Activated naive CD8-positive, alpha-beta T cell treated with anti-CD3 and anti-CD28 coated beads, Interleukin-2, amount 10 ng/mL, durations not matched to agents 7 days and 5 days (primary cell): ENCODE measurements at places on chromosomes 7 and 10. TPM values are rescaled to one million over a fixed set of nuclear protein-coding genes. Genes with fewer than 3 reads are reported as not detected.

- H3K27me3 ChIP-seq = peaks cover 3% of the 10 kb centered on the region
- no peak overlapping the region for H3K4me3 ChIP-seq
- H3K36me3 ChIP-seq = no peaks in the 10 kb centered on the region
- no peak for DNase-seq
- no peak overlapping the region for H3K27ac ChIP-seq
These were observed 22.9 kb upstream of the AQP1 start for GRCh38 chr7:30888747-30889146.

The UNC5B gene
- total RNA-seq = not detected

The CYP3A7 gene
- total RNA-seq = not detected

DNA sequence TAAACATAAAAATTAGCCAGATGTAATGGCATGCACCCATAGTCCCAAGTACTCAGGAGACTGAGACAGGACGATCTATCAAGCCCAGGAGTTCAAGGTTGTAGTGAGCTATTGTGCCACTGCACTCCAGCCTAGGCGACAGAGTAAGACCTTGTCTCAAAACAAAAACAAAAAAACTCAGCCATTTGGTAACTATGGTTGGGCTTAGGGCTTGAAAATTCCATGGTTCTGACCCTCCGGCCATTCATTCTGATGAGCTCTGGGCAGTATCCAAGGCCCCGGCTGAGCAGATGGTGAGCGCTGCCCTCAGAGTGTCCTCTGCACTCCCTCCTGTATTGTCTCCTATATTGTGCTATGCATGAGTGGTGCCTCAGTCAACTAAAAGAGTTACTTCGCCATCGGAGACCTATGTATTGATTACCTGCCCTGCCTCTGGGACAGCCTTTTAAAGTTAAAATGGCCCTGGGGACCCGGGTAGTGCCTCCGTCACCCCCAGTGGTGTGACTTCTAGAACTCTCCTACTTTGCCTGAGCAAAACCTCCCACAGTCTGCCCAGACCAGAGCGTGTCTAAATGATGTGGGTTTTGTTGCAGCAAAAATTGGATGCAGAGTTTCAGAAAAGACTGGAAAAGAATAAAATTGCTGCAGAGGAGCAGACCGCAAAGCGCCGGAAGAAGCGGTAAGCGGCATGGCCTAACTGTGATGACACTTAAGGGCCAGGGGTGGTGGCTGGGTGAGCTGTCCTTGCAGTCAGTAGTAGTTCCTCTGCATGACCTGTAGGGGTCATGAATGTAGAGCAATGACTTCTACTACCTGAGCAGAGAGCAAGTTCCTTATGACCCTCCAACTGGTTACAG, 8.1 kb downstream of the PRKRIP1 start:
- no peak overlapping the region for H3K27ac ChIP-seq
- H3K36me3 ChIP-seq = peaks cover 15% of the 10 kb centered on the region
- no peak overlapping the region for H3K4me3 ChIP-seq
- H3K27me3 ChIP-seq = no peaks in the 10 kb centered on the region

The GDF2 gene
- not detected for total RNA-seq

DNA sequence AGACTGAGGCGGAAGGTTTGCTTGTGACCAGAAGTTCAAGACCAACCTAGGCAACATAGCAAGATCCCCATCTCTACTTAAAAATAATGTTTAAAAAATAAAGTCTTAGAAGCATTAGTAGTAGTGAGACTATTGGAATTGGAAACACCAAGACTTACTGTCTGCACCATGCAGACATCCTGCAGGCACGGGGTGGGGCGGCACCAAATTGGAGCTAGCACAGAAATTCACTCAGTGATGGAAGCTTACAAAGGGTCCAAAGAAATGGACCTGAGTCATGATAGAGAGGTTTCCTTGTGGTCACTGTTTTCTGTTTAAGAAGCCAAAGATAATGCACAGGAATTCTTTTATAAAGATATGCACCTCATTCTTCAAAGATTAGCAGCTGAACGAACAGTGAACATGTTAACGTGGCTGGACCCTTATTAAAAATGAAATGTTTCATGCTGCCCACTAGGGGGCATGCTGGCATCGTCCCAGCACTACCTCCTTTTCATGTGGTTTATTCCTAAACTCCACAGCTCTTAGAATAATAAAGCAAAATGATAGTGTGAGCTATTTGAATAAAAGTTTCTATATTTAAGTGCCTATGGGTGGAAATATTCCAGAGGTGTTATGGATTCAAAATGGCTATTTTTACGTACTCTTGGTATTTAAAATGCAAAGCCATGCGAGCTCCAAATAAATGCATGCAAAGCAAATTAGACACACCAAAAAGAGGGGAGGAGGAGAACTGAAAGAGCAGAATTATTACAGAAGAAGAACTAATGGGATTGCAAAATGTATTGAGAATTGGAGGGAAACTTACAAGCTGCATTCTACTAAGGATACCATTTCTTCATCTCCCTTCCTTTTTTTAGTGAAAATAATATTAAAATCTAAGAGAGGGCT, 28.6 kb downstream of the PDSS1 start:
- no peak overlapping the region for H3K27ac ChIP-seq
- H3K4me3 ChIP-seq = no peak overlapping the region
- peaks cover 26% of the 10 kb centered on the region for H3K36me3 ChIP-seq

The SLC25A28 gene
- 84.7 TPM for total RNA-seq

- H3K36me3 ChIP-seq = no peaks in the 10 kb centered on the region
- no peak overlapping the region for H3K27ac ChIP-seq
- no peak overlapping the region for H3K4me3 ChIP-seq
These were observed 227.2 kb upstream of the PITRM1 start for GRCh38 chr10:3399756-3400155.

DNA sequence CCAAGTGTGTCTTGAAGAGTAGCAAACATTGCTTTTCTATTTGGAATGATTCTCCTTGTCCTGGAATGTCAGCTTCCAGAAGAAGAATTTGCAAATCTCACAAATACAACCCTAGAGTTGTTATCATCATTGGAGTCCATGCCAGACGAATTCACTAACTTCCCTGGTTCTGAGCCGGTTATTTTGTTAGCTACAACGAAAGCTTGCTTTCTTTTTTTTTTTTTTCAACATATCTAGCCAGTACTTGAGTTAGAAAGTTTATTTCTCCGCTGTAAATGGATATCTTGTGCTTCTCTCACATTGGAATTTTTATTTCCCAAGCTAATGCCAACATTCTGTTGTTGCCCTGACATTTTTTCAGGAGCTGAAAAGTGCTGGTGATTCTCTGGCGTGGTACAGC, 138.1 kb upstream of the POM121L12 start:
- no peak overlapping the region for H3K4me3 ChIP-seq
- H3K36me3 ChIP-seq = no peaks in the 10 kb centered on the region
- H3K4me1 ChIP-seq = no peaks in the 10 kb centered on the region
- DNase-seq = no peak

The AMPH gene
- not detected for total RNA-seq

The CNPY1 gene
- not detected for total RNA-seq

DNA sequence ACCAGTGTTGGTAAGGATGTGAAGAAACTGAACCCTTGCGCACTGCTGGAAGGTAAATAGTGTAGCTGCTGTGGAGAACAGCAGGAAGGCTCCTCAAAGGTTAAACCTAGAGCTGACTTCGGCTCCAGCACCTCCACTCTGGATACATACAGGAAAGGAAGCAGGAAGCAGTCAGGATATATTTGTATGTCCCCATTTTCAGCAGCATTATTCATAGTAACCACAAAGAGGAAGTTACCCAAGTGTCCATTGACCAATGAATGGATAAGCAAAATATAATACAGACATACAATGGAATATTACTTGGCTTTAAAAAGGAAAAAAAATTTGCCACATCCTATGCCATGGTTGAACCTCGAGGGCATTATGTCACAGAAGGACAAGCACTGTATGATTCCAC, 15.0 kb downstream of the RET start:
- no peaks in the 10 kb centered on the region for H3K4me1 ChIP-seq
- no peak overlapping the region for H3K4me3 ChIP-seq
- no peak overlapping the region for H3K27ac ChIP-seq
- DNase-seq = no peak
- H3K27me3 ChIP-seq = peaks cover 13% of the 10 kb centered on the region

DNA sequence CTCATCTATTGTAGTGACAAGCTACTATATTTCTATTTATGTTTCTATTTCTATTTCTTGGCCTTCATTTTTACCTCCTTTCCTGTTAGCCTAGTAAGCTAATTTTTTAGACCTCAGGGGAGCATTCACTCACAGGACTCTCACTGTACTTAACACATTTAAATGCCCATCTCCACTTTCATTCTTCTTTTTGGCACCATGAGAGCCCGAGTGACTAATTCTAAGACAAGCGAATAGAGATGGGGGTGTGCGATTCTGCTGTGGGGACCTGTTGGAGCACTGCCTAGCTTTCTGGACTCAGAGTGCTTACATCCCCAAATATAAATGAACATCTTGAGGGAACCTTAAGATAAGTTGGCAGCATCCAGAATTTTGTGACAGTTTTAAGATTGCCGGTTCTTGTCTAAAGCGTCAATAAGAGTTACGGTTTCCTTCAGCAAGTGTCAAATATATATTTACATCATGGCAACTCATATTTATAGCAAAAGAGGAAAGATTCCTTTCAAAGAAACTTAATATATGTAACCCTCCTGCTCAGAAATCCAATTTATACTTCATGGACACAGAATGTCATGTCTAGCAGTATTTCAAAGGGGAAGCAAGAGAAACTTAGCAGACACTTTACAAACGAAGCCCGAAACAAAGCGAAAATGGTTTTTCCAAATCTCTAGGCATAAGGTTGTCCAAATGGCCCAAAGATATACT, 54.1 kb upstream of the AFAP1L2 start:
- no peak overlapping the region for H3K4me3 ChIP-seq
- no peak for DNase-seq
- H3K27ac ChIP-seq = no peak overlapping the region
- peaks cover 18% of the 10 kb centered on the region for H3K36me3 ChIP-seq

GRCh38 chr10:106284802-106285587, 879.5 kb downstream of the SORCS1 start:
- H3K27ac ChIP-seq = no peak overlapping the region
- no peaks in the 10 kb centered on the region for H3K27me3 ChIP-seq
- DNase-seq = no peak
- H3K4me1 ChIP-seq = no peaks in the 10 kb centered on the region

The FOXI2 gene
- total RNA-seq = not detected

The ACTR3C gene
- total RNA-seq = 6.4 TPM

The VGF gene
- 0.14 TPM for total RNA-seq

- H3K4me1 ChIP-seq = no peaks in the 10 kb centered on the region
- DNase-seq = no peak
- no peaks in the 10 kb centered on the region for H3K36me3 ChIP-seq
- no peak overlapping the region for H3K27ac ChIP-seq
These were observed 234.2 kb downstream of the WDR11 start for GRCh38 chr10:121085367-121085766.

DNA sequence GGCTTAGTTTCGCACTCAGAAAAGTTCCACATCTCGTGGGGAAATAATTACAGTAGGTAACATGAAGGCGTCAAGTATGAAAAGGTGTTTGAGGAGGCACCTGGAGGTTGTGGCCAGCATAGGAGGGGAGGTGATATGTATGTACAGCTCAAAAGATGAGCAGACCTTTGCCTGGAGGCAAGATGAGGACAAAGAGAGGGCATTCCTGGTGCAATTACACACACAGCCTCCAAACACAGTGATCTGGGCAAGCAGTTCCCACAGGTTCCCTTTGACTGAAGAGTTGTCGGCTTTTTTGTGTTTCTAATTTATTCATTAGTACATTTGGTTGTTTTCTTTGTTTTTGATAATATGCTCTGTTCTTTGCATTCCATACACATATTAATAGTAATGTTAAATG, 46.9 kb downstream of the CDK14 start:
- no peaks in the 10 kb centered on the region for H3K36me3 ChIP-seq
- DNase-seq = no peak
- H3K27me3 ChIP-seq = no peaks in the 10 kb centered on the region
- H3K4me1 ChIP-seq = no peaks in the 10 kb centered on the region
- no peak overlapping the region for H3K27ac ChIP-seq
- no peak overlapping the region for H3K4me3 ChIP-seq

- DNase-seq = no peak
- peaks cover 6% of the 10 kb centered on the region for H3K27me3 ChIP-seq
- no peaks in the 10 kb centered on the region for H3K36me3 ChIP-seq
- H3K27ac ChIP-seq = no peak overlapping the region
- H3K4me3 ChIP-seq = no peak overlapping the region
- no peaks in the 10 kb centered on the region for H3K4me1 ChIP-seq
These were observed 7.3 kb upstream of the ASB4 start for GRCh38 chr7:95478272-95479037.

The ITGA8 gene
- total RNA-seq = not detected

GRCh38 chr7:107506674-107507339, 37.0 kb downstream of the GPR22 start:
- peak overlapping the region; percentile 3 for H3K27ac ChIP-seq
- no peaks in the 10 kb centered on the region for H3K27me3 ChIP-seq
- H3K4me1 ChIP-seq = peaks cover 12% of the 10 kb centered on the region
- no peak overlapping the region for H3K4me3 ChIP-seq
- no peak for DNase-seq

DNA sequence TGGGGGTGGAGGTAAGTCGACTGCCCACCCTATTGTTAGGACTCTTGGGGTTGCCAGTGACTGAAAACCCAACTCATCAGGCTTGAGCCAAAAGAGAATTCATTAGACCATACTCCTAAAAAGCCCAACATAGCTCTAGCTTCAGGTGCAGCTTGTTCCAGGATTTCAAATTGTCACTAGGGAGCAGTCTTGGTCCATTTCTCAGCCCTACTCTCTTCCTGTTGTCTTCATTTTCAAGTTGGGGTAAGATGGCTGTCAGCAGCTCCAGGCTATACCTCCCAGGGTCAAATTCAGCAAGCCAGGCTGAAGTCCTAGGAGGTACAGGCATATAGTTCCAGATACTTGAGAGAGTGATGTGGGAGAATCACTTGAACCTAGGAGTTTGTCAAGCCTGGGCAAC, 14.9 kb upstream of the COL13A1 start:
- H3K4me3 ChIP-seq = no peak overlapping the region
- DNase-seq = no peak
- H3K27ac ChIP-seq = peak overlapping the region; percentile 27
- H3K27me3 ChIP-seq = peaks cover 11% of the 10 kb centered on the region
- H3K4me1 ChIP-seq = peaks cover 3% of the 10 kb centered on the region

DNA sequence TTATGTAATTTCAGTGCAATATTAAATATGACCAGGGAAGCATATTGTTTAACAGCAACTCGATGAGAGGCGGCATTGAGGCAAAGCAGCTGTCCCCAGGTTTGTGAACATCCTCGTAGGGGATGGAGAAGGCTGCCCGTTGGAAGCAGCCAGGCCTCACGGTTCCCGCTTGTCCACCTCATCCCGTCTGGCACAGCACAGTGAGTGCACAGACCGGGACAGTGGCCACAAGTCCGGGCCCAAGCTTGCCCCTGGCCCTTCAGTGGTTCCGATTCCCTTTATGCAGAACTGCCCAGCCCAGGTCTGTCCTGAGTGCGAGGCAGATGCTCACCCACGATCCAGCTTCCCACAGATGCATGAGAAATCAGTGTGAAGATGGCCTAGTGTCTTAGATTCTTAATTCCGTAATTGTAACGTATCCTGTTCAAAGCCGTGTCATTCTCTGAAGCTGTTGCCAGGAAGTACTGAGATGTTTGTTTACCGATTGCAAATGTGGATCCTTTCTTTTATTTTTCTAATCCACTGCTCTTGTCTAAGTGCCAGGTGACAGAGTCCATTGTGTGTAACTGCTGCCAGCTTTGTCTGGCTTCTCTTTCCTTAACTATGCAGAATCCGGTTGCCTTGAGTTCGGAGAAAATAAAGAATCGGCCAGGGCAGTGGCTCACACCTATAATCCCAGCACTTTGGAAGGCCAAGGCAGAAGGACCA, 35.5 kb downstream of the PFKP start:
- no peaks in the 10 kb centered on the region for H3K27me3 ChIP-seq
- H3K4me1 ChIP-seq = peaks cover 3% of the 10 kb centered on the region
- no peak overlapping the region for H3K27ac ChIP-seq
- H3K36me3 ChIP-seq = peaks cover 31% of the 10 kb centered on the region

- H3K36me3 ChIP-seq = peaks cover 1% of the 10 kb centered on the region
- H3K4me3 ChIP-seq = no peak overlapping the region
- no peak overlapping the region for H3K27ac ChIP-seq
- DNase-seq = no peak
These were observed 31.2 kb downstream of the WDR86 start for GRCh38 chr7:151378496-151379192.

The RHOBTB1 gene
- total RNA-seq = not detected
